ENCODE measurements at places on chromosomes 2 and 18.

- DNase-seq, result no peak
These were observed 63.7 kb upstream of the LHCGR start for GRCh38 chr2:48819206-48819735.

- DNase-seq, result no peak
These were observed 122.7 kb upstream of the RIOK3 start for GRCh38 chr18:23330423-23330822.

- no peak for DNase-seq
These were observed 43.5 kb downstream of the ARMC9 start for GRCh38 chr2:231241755-231242507.

DNA sequence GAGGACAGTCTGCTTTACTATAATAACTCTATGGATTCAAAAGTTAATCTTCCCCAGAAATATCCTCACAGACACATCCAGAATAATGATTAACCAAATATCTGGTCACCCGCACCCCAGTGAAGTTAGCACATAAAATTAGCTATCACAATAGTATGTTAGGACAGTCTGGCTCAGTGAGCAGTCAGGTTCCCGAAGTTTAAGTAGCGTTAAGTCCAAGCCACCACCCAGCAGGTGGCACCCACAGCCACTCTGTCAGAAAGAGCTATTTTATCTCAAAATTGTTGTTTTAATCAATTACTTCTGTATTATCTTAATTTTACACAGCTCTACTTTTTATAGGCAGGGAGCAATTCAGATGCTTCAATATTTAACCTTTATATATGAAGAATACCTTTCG is 537.5 kb downstream of the MBD2 start:
- DNase-seq, result no peak

- no peak for DNase-seq
These were observed 147.7 kb downstream of the WDPCP start for GRCh38 chr2:63440612-63441011.

DNA sequence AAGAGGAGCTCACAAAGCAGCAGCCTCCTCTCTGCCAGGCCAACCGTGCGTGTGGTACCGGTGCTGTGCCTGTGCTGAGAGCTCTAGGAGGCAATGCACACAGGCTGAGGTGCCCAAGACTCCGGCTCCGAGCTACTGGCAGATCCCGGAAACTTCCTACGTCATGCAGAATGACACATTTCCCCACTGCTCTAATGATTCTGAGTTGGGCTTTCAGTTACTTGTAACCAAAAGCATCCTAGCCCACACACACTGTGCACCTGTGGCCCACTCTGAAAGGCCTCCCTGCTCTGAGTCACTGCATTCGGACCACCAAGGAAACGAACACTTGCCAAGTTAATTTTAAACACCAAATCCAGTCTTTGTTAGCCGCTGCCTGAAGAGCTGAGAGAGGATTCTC is 9.3 kb upstream of the RNU4ATAC start:
- no peak for DNase-seq

GRCh38 chr2:178844269-178844668 is 37.0 kb upstream of the TTN start:
- DNase-seq, result no peak

GRCh38 chr2:206728277-206729199 is 10.3 kb upstream of the DYTN start:
- DNase-seq, result no peak

DNA sequence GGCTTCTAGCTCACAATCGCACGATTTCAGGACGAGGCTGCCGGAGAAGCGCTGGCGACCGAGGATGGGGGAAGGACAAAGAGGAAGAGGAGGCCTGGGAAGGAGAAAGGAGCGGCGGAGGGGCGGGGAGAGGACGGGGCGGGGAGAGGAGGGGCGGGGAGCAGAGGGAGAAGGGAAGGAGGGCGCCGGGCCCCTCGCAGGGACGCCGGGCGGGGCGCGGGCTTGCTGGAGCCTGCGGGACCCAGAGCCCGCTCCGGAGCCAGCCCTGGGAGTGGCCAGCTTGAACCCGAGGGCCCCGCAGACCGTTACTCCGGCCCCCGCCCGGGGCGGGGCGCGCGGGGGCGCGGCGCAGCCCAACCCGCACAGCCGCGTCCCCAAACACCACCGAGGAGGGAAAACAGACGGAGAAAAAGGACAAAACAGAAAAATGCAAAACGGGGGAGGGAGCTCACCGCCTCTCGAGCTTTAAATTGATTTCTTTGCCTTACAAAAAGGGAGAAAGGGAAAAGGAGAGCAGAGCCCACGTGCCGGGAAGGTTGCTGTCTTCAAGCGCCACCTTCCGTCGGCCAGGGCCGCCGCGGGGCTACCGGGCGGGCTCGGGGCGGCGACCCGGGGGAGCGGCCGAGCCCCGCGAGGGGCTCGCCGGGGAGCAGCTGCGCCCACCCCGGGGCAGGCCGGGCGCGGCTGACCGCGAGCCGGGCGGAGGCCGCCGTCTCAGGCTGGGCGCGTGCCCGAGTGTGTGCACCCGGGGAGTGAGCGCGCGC is 781 bp upstream of the SOX11 start:
- no peak for DNase-seq

GRCh38 chr2:231326404-231326803 is 69.1 kb upstream of the B3GNT7 start:
- DNase-seq, result no peak

DNA sequence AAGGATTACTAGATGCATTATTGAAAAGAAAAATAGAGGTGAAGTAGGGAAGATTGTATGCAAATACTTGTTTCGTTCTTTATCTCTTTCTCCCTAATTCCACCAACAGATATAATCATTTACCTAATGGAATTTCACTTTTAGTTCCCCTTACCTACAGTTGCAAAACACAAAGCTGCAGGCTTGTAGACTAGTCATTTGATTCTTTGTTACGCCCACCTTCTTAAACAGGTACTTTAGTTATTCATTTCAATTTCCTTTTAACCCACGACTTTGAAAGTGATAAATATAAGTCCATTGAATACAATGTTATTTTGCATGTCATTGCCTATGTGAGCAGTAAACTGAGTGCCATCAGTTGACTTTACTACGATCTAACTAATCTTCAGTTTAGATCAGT is 3.9 kb upstream of the HRH4 start:
- DNase-seq, result no peak

- no peak for DNase-seq
These were observed 17.9 kb downstream of the ITGAV start for GRCh38 chr2:186607660-186608324.

GRCh38 chr2:64876137-64876647 is 113.0 kb upstream of the SLC1A4 start:
- DNase-seq, result peak; percentile 47

DNA sequence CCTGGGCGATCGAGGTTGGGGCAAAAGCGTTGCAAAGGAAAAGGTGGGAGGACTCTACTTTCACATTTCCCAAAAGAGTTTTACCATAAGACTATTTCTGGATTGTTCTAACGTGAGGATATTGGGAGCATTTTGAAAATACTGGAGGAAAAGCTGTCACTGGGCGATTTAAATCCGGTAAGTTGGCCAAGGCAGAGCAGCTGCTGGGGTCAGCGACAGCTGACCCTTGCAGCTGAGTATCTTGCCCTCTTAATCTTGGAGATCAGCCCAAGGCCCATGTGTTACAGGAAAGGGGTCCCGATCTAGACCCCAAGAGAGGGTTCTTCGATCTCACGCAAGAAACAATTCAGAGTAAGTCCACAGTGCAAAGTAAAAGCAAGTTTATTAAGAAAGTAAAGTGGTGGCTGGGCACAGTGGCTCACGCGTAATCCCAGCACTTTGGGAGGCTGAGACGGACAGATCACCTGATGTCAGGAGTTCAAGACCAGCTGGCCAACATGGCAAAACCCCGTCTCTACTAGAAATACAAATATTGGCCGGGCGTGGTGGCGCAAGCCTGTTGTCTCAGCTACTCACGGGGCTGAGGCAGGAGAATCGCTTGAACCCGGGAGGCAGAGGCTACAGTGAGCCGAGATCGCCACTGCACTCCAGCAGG is 964 bp upstream of the ST3GAL5 start:
- no peak for DNase-seq

- DNase-seq, result no peak
These were observed 119.3 kb downstream of the ABCA12 start for GRCh38 chr2:215019085-215019484.

GRCh38 chr2:179165356-179166000 is 99.2 kb downstream of the SESTD1 start:
- DNase-seq, result no peak

DNA sequence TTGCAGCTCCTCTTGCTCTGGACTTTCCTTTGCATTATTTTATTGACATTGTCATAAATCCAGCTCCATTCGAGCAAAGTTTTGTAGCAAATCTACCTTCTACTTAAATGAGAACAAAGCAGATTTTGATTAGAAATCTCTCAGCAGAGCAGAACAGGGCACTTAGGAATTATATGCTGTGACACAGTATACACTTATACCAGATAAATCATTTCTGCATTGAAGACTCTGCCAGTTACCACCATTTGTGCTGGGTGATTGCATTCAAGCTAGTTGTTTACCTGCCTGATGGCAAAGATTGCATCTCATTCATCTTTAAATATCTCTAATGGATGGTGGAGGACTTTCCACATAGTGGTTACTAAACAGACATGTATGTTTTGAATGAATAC is 441.7 kb upstream of the HNMT start:
- no peak for DNase-seq

GRCh38 chr2:12979066-12979465 is 262.3 kb downstream of the TRIB2 start:
- no peak for DNase-seq

- no peak for DNase-seq
These were observed 156.8 kb downstream of the THADA start for GRCh38 chr2:43438858-43439655.

- DNase-seq, result no peak
These were observed 898.8 kb upstream of the DDX18 start for GRCh38 chr2:116915673-116916072.

GRCh38 chr2:161199912-161200701 is 39.9 kb downstream of the TANK start:
- DNase-seq, result no peak

DNA sequence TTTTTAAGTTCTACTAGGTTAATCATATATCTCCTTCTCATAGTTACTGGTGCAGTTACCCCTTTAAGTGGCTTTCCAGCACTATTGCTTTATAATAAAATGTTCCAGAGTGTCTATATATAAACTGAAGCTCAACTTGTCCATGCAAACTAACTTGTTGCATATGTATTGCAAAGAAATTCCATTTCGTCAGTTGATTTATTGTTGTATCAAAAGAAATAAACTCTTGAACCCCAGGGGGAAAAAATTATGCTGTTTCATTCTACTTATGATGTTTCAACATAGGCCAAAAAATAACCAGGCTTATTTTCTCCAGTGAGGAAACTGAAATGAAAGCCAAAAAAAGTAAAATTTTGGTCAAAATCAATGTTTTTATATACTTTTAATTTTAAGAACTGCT is 491.9 kb downstream of the NR4A2 start:
- no peak for DNase-seq

DNA sequence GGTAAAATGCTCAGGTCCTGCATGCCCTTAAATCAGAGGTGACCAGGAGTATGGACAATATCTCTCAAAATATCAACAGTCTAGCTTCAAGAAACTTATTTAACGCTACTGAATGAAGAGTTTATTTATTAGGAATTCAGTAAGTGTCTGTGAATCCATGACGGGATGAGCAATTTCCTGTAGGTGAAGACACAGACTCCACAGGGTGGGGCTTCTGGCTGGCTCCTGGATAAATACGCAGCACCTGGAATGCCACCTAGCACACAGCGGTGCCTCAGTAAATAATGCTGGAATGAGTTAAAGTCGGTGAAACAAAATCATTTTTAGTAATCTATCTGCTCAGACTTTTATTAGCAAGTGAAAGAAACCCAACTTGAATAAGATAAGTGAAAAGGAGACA is 29.4 kb upstream of the MBP start:
- DNase-seq, result no peak

DNA sequence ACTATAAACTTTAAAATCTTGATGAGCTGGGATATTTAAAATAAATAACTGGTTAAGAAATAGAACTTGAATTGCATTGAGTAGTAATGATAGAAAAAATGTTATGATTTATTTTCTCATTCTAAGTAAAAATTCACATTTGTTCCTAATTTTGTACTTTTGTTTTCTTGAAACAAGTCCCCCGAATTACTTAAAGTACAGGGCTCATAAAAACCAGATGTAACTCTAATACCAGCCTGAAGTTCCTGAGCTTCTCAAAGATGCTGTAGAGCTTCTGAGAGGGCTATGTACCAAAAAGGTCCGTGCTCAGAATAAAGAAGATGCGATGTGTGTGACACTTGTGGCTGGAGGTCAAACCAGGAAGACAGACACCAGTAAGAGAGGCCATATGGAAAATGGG is 116.1 kb upstream of the TACR1 start:
- DNase-seq, result no peak

GRCh38 chr2:70795164-70795995 is 4.9 kb upstream of the FIGLA start:
- DNase-seq, result no peak

GRCh38 chr2:128322715-128323554 is 4.3 kb upstream of the HS6ST1 start:
- DNase-seq, result no peak
